ELR (cell line): ENCODE measurements at places on chromosomes 2 and 18.

DNA sequence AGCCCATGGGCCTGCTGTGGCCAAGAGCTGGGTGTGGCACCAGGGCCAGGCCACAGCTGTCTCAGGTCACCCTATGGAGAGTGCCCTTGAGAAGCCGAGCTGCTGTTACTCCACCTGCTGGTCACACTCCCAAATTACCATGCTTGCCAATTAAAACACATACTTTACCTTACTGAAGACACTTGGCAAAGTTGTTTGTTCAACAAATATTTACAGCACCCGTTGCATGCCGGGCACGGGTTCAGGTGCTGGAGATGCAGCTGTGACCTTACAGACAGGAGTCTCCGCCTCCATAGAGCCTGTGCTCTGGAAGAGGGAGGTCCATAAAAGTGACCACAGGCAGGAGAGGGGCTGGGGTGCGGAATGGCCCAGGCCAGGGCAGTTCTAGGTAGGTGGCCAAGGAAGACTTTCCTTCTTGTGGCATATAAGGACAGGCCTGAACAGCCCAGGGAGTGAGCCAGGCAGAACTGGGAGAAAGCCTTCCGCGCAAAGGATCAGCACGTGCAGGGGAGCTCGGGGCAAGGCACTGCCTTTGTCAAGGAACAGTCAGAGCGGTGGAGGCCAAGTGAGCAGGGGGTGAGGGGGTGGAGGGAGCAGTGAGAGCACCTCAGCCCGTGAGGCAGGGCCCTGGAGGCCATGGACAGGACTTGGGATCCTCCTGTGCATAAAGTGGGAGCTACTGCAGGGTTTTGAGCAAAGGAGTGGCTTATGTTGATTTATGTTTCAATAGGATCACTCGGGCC is 23.6 kb upstream of the RBM44 start:
- DNase-seq, result peak; percentile 71

DNA sequence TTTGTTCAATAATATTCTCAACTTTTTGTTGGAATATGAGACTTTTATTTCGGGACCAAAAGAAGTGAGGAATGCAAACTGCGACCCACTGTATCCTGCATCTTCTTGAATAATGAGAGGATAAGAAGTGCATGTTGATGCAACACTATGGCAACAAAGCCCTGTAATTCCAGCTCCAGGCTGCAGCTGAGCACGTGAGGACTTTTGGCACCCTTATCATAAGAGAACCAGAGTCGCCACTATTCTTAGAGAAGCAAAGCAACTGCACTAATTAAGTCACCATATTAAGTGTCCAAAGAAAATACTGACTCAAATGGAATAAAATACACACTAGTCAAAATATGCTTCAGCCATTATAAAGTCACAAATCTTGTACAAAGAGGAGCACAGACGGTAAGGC is 65.8 kb downstream of the FAM210A start:
- DNase-seq, result no peak

DNA sequence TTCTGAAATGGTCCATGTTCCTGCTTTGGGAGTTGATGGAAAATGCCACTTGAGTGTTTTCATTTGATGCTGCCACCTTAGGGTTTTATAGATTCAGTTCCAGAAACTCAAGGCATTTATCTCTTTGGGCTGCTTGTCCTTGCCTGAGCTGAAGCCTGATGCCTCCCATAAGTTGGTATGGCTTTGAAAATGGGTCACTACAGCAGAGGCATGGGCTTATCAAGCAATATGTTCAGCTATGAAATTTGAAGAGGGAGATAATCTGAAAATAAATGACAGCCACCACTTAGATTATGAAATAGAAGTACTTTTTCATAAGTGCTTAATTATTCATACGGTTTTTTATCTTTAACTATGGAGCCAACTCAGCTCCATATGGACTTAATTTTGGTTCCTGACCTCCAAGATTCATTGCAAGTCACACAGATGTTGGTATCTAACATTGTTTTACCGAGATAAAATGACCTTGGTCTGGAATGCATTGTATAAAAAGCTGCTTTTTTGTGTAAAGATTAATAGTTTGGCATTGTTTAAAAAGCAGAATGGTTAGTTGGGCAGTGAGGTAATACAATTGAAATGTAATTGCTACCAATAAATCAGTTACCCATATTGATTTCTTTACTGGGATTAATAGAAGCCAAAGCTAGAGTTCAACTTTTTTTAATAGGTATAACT is 4.5 kb downstream of the SLC14A1 start:
- no peak for DNase-seq

GRCh38 chr2:239873656-239874635 is 151.2 kb downstream of the NDUFA10 start:
- no peak for DNase-seq

DNA sequence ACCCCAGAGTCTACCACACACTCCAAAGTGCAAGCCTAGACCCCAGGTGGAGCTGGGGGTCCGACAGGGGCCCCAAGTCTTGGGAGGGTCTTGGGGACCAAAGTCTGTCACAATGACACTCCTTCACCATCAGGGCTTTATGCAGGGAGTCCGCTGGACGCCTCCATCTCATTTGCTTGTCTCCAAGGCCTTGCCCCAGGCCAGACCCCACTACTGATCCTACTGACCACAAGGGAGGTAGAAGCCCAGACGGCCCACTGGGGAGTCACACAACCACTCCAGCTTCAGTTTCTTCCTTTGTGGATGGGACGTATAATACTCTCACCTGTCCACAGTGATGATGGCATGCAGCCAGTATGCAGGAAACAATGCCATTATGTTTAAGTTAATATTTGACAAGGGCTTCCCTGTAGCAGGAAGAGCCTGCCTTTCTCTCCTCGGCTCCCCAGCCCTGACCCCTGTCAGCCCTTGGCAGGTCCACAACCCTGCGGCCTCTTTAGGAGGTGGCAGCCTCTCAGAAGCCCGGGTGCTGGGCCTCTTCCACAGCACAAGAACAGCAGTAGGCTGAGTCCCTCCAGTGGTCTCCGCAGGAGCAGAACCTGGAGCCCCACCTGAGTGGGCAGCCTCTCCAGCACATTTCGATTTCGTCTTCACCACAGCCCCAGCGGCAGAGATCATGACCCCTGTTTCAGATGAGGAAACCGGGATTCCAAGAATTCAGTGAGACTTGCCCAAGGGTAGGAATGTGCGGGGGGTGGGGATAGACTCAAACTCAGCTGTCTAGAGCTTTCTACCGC is 6.5 kb downstream of the BIN1 start:
- no peak for DNase-seq

- DNase-seq, result no peak
Measured at GRCh38 chr2:234015861-234016260, 34.6 kb upstream of the SPP2 start.

DNA sequence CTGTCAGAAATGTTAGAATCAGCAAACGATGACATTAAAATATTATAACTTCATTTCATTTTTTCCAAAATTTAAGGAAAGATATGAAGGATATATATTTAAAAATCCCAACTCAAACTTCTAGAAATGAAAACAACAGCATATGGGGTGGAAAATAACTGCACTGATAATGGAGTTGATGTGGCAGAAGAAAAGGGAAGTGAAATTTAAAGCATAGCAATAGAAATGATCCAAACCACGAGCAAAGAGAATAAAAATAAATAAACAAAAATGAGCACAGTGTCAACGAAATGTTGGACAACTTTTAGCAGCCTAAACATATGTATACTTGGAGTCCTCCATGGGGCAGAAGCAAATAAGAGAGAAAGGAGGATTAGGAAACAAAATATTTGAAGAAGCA is 280.2 kb downstream of the KCNJ3 start:
- no peak for DNase-seq

DNA sequence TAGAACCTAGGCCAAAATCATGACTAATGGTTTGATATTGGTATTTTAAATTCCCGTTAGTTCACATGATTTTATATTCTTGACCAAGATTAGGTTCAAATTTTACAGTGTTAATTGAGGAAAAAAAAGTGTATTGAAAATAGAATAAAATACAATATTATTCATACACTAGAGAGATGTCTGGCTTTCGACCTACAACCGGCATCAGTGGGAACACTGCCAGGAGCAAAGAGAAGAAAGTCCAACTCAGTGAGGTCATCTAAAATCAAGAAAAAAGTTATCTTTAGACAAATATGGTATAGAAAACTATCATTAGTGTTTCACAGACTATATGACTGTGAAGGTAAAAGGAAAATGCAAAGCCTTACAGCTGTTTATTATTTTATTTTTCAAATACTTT is 81.5 kb downstream of the PIGN start:
- no peak for DNase-seq

DNA sequence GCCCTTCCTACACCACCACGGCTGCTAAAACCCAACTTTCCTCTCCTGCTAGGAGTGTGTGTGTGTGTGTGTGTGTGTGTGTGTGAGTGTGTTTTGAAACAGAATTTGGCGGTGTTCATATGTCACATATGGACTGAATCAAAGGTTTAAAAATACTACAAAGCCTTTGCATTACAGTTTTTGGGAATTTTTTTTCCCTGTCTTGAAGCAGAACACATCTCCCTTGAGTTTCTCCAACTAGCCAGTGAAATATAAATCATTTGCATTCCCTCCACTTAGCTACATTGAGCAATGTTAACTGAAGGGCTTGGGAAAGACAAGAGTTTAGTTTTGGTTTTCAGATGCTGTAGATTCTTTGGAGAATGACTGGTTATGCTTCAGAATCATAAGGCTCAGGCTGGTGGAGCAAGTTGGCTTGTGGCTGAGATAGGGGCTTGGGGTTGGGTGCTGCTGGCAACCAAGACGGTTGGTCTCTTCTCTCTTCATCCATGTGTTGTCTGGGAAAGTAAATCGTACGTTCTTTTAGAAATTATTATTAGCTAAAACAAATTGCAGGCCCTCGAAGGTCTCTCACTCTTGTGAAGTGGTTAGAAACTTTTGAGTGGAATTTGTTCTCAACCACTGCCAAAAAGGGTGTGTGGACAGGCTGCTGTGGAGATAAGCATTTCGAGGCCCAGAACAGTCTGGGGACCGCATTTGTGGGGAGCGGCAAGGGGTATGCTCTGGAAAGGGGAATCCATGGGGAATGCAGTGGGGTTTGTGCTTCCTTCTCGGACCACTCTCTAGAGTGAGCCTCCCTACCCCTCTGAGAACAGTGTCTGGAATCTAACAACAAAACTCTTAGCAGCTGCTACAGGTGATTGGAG is 1.4 kb downstream of the NRP2 start:
- peak; percentile 56 for DNase-seq

- no peak for DNase-seq
Measured at GRCh38 chr2:144648837-144649465, 129.0 kb upstream of the ZEB2 start.
